Daoy (cell line): ENCODE measurements at places on chromosomes 3 and 15. TPM values are rescaled to one million over a fixed set of nuclear protein-coding genes. Genes with fewer than 3 reads are reported as not detected.
A peak's percentile ranks its signal among the peaks of the same experiment; 100 is the strongest.

The RPS27L gene
- 49.6 and 59.0 TPM in 2 replicates for total RNA-seq

The TLR9 gene
- not detected in 2 replicates for total RNA-seq

The LMAN1L gene
- not detected in 2 replicates for total RNA-seq

DNA sequence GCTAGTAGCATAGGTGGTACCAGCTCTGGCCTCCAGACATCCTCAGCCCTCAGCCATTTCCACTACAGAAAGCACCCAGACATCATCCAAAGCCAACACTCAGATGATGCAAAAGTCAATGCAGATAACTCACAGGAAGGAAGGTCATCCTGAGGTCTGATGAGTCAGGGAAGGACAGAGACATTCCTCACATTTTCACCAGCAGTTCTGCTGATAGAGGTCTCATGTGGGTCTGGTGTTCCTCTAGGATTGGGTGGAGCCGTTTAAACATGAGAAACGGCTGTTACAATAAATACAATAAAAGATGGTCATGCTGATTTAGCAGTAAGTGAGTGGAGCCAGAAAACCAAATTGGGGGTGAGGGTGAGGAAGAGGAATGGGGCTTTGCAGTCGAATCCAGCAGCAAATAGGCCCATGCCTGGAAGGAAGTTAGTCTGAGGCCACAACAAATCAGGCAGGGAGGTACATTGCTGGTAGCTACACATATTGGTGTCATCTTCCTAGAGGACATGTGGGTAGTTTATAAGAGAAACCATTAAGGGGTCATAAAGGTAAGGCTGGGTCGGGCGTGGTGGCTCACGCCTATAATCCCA, 33.3 kb upstream of the FLNB start:
- DNase-seq: peak; percentile 89

GRCh38 chr3:162317046-162317445, 820.4 kb downstream of the OTOL1 start:
- DNase-seq: no peak

DNA sequence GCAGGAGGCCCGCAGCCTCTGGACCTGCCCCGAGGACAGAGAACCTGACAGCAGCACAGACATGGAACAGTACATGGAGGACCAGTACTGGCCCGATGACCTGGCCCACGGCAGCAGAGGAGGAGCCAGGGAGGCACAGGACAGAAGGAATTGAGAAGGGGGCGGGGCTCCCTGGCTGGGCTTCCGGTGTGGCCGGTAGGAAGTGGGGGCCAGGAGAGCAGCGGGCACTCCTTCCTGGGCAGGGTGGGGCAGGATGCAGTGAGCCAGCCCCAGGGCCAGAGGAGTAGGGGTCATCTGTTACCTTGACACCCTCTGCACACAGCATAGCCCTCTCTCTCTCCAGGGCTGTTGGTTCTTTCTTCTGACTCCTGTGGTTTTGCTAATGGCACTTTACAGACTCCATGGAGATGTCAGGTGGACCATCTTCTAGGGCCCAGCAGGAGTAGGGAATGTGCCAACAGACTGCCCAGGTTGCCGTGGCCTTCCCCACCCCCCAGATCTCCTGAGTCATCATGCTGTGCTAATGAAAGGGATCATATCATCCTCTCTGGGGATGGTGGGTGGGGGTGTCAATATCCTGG, 8.6 kb upstream of the ISG20 start:
- no peak for DNase-seq
